Effector CD4-positive, alpha-beta T cell (primary cell): ENCODE measurements at places on chromosomes 7 and 10.

DNA sequence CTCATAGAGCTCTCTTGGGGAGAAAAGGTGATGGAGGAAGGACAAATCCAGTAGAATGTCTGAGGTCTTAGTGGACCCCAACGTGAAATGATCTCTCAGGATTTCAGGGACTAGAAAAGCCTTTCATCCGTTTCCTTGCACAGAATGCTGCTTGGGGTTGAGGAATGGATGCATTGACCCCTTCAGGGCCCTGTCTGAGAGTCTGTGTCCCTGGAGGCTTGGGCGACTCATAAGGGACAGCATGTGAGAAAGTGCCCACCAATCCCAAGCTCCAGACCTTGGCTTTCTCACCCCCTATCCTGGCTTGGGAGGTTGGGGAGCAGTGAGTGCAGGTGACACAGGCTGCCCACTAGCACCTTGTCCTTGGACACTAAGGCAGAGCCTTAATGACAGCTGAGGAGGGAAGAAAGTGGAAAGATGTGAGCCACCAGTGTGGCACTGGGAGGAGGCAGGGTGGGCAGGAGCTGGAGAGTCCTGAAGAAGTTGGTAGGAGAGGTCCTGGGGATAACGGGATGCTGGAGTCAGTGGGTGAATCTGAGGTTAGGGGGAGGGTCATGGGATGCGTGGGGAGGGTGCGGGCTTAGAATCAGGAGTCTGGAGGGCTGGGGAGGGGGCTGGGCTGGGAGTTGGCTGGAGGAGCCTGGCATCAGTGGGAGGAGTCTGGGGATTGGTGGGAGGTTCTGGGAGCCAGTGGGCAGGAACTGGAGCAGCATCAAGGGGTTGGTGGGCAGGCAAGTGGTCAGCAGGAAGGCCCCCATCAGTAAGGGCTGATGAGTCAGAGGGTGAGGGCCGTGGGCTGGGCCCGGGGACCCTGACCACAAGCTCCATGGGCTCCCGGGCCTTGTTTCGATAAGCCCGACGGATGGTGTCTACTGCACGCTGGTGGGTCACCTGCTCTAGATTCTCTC is 8.6 kb downstream of the LZTS2 start:
- DNase-seq = no peak

DNA sequence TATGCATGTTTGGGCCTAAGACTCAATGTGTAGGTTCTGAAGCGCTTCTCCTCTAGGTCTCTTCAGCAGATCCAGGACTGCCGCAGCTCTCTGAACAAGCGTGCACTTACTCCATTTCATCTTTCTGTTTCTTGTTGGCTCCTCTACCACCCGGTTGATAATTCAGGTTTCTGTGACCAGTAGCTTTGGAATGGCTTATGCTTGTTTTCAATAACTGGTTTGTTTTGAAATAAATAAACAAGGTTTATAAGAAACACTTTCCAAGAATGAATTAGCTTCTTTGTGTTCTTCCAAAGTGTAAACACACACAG is 1.5 kb downstream of the MDFIC start:
- DNase-seq = no peak

- DNase-seq = no peak
Measured at GRCh38 chr10:87860816-87861403, 2.4 kb downstream of the KLLN start.

- no peak for DNase-seq
Measured at GRCh38 chr10:75612904-75613684, 181.7 kb downstream of the LRMDA start.

GRCh38 chr10:70066190-70066589 is 13.5 kb downstream of the MACROH2A2 start:
- DNase-seq = no peak

GRCh38 chr7:151077705-151078232 is 2.8 kb downstream of the FASTK start:
- DNase-seq = no peak

DNA sequence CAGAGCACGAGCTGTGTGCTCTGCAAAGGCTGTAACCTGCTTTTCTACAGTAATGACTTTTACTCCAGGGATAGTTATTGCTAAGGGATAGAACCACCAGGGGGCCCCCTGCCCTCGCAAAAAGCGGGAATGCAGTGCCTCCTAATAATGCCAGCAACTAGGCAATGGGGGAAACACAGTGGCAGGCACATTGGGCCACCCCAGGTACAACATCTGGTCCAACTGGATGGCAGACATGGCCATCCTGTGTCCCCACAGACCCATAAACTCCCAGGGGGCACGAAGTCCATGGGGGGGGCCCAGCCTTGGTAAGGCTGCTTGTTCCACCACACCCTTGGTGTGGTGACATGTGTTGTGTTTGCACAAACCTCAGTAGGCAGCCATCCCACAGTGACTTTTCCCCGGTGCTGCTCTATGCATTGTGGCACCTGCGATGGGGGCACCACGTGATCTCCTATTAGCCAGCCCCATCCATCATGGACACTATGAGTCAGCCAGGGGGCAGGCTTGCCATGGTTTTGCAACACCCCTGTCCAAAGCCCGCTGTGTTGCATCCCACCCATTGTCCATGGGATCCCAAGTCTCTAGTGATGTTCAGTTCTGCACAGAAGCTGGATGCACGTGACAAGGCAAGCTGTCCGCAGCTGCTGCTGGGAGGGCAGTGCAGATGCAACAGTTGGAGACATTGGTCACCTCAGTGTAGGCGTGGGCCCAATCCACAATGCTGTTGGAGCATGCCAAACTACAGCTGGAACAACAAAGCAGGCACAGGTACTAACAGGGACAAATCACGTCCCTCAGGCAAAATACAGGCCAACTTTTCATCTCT is 84.0 kb downstream of the ANLN start:
- DNase-seq = no peak

GRCh38 chr10:110225441-110225755 is 18.0 kb downstream of the MXI1 start:
- no peak for DNase-seq

DNA sequence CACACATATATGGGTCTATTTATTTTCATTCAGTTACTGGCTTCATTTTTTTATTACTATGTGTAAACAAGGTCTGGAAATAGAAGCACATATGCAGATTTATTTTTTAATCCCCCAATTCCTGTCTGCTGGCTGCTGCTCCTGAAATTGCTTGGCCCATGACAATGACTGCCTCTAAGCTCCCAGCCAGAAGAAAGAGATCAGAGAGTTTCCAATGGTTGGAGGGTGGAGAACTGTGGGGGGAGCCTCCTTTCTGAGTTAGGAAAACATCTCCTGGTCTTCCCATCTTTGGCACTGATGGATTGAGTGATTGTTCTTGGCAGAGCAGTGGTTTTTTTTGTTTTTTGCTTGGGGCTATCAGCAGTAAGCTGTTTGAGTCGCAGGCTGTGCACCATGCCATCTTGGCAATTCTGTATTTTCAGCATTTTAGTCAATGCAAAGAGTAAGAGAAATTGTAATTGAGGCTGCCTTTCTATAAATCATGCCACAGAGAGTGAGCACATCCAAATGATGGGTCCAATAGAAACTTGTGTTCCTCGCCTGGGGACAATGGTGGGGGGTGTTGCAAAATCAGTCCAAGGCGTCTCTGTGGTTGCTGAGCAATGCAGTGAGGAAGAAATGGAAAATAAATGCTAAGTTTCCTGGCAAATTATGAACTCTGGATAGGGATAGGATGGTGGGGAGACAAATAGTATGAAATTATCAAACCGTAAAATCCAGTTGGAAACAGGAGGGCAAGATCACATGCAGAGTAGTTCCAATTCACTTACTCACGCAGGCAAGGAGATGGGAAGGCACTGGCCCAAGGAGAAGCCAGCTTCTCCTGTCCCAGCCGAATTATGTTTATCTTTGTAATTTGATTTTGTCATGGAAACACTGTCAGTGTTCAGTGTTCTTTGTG is 382.4 kb downstream of the SORCS3 start:
- DNase-seq = no peak

GRCh38 chr7:1087952-1088920 is at the start of gene GPER1:
Gene GPER1 (plus strand): TSS chr7:1088113. CDS start chr7:1091729, 3,616 bp downstream.
- DNase-seq = no peak

GRCh38 chr7:101963693-101964092 is 146.3 kb downstream of the CUX1 start:
- no peak for DNase-seq

DNA sequence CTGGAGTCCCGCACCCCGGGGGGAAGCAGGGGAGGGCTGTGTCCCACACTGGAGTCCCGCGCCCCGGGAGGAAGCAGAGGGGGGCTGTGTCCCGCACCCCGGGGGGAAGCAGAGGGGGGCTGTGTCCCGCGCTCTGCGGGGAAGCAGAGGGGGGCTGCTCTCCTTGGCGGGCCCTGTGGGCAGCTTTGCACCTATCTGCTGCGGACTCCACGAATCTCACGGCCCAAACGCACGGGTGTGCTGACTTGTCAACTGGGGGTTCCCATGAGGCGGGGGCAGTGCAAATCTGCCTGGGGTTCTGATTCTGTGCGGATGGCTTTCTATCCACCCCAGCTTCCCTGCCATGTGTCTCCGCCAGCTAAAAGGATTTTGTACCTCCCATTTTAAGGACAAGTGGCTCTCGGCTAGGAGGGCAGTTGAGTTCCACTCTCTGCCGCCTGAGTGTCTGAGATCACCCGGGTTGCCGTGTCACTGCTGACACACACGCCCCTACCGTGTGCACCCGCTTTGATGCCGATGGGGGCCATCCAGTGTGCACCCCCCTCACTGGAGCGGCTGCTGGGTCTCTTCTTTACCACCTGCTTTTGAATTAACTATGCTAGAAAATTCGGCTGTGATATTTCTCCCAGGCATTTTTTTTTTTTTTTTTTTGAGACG is 20.5 kb downstream of the GPER1 start:
- no peak for DNase-seq

GRCh38 chr7:91326516-91327199 is 62.4 kb downstream of the FZD1 start:
- DNase-seq = no peak

DNA sequence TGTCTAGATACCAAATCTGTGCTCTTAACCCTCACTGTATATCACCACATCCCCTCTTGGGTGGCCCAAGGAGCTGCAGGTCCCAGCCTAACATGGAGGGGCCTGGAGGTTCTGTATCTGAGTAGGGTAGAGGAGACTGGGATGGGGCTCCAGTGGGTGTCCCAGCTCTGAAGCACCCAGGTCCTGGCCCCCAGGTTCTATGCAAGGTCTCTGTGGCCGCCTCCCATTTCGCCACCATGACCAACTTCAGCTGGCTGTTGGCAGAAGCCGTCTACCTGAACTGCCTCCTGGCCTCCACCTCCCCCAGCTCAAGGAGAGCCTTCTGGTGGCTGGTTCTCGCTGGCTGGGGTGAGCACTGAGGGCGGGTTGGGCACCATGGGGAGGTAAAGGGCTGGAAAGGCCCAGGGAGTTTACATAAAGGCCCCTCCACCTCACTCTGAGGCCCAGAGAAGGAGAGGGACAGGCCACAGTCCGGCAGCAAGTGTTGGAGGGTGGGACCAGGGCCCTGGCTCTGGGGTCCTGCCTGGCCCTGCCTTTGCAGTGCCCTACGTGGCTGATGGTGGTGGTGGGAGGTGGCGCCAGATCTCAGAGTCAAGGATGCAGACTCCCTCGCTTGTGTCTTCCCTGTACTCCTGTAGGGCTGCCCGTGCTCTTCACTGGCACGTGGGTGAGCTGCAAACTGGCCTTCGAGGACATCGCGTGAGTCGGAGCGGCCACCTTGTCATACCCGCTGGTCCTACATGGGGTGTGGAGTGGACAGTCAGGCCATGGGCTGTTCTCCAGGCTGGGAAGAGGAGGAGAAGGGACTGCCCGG is 10.2 kb downstream of the GHRHR start:
- DNase-seq = no peak

DNA sequence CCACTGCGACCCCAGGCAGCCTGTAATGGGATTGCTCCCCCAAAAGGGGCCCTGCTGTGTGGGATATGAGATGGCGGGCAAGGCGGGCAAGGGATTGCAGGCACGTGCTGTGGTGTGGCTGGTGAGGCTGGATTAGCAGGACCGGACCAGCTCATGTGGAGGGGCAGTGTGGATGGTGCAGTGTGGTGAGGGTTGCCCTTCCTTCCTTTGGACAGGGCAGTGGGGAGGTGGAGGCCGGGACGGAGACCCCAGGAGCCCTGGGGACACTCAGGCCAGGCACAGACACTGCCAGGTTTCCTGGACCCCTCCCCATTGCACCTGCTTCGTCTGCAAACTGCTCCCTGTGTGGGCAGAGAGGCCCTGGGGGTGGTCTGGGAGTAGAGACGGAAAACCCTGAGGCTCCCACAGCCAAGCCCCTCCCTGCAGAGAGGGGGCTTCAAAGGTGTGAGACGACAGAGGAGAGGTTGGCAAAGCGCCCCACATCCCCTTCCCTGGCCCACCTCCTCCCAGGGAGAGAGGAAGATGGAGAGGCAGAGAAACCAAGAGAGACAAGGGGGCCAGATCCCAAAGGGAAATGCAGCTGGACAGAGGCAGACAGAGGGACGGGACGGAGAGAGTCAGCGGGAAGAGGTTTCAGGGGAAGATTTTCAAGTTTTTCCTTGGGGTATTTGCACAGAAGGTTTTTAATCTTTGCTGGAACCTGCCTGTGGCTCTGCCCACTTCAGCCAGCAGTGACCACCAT is 89.2 kb downstream of the MICALL2 start:
- DNase-seq = no peak

GRCh38 chr10:97065128-97065527 is 120.6 kb downstream of the SLIT1 start:
- no peak for DNase-seq

GRCh38 chr10:63388421-63389031 is 77.3 kb downstream of the JMJD1C start:
- no peak for DNase-seq

DNA sequence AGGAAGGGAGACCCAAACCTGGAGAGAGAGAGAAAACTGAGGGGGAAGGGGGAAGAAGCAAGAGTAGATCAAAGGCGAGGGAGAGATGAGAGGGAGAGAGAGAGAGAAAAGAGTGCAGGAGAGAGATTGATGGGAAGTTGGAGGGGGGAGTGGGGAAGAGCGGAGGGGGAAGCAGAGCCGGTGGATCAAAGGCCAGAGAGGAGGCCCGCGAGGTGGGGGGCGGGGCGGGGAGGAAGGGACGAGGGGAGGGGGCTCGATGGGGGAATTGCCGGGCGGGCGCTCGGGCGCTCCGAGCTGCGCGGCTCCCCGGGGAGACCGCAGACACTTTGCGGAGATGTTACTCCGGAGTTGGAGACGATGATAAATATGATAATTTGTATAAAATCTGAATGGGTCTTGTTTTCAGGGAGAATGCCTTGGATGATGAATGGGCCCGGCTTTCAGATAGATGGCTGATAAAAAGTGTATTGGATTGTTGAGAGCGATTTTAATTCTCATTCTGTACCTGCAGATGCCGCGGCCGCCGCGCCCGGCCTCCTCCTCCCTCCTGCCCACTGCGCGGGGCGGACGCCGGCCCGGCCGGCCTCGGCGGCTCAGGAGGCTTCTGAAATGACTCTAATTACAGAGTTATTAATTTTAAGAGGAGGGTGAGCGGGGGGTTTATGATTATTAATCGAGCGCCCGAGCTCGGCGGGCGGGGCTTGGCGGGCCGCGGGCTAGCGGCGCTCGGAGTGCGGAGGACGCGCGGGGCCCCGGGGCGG is 21.4 kb upstream of the PAX2 start:
- no peak for DNase-seq
